ENCODE measurements at places on chromosomes 12 and 14. TPM values are rescaled to one million over a fixed set of nuclear protein-coding genes. Genes with fewer than 3 reads are reported as not detected.

Gene GLT1D1
- not detected for total RNA-seq

Gene WIF1
- not detected for total RNA-seq

Gene ERP27
- total RNA-seq = 0.07 TPM

Gene B3GNT4
- total RNA-seq = 1.2 TPM

Gene CLEC7A
- 0.07 TPM for total RNA-seq

Gene TTLL5
- total RNA-seq = 25.3 TPM

Gene KRT79
- not detected for total RNA-seq

Gene OTUB2
- total RNA-seq = 3.6 TPM
